ENCODE measurements at places on chromosomes 7 and 10. TPM values are rescaled to one million over a fixed set of nuclear protein-coding genes. Genes with fewer than 3 reads are reported as not detected.

GRID2IP gene
- total RNA-seq: not detected

EBF3 gene
- 16.5 TPM for total RNA-seq

ASB13 gene
- 13.9 TPM for total RNA-seq

ASB10 gene
- not detected for total RNA-seq

ZNF680 gene
- 10.3 TPM for total RNA-seq

NUP42 gene
- 19.8 TPM for total RNA-seq
